ENCODE measurements at places on chromosomes 7 and 10. TPM values are rescaled to one million over a fixed set of nuclear protein-coding genes. Genes with fewer than 3 reads are reported as not detected.
A peak's percentile ranks its signal among the peaks of the same experiment; 100 is the strongest.

OR2A7 gene
- polyA plus RNA-seq, result 16.7 TPM

MICU1 gene
- polyA plus RNA-seq, result 54.6 TPM

ARID5B gene
- 19.9 TPM for polyA plus RNA-seq

GRID2IP gene
- 0.88 TPM for polyA plus RNA-seq

SLC39A12 gene
- 0.03 TPM for polyA plus RNA-seq

GSAP gene
- polyA plus RNA-seq, result 13.6 TPM

BUD23 gene
- 76.7 TPM for polyA plus RNA-seq

DNA sequence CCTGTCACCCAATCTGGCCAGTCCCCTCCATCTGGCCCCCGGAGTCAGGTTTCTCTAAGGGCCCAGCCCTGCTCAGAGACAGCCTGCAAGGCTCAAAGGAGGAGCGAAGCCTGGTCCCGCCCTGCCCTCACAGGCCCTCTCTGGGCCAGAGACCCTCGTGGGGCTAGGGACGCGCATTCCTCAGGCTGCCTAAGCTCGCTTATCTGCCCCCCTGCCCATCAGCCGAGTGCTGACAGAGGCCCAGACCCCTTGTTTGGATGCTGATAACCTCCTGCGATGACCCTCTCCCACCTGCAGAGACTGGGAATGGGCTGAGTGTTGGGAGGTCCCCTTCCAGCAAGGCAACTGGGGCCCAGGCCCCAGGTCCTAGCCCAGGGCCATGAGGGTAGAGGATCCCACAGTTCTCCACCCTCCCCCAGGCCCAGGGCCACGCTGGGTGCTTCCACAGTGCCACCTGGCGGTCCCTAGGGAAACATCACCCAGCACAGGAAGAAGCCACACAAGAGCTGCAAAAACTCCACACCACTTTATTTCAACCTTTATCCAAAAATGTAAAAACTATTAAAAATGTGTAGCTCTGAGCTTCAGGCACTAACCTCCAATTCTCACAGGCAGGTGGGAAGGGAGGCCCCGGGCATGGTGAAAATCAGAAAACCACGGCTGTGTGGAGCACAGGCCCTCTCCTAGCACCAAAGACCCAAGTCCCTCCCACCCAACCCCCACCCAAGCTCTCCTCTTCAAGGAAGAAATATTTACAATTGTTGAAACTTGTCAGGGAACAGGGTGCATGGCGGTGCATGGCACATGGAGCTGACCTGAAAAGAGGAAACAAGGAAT lies 2.2 kb downstream of the NPM3 start:
- DNase-seq, result no peak

GRCh38 chr10:133161486-133162109 lies 1.6 kb downstream of the KNDC1 start:
- peak; percentile 28 for DNase-seq

DNA sequence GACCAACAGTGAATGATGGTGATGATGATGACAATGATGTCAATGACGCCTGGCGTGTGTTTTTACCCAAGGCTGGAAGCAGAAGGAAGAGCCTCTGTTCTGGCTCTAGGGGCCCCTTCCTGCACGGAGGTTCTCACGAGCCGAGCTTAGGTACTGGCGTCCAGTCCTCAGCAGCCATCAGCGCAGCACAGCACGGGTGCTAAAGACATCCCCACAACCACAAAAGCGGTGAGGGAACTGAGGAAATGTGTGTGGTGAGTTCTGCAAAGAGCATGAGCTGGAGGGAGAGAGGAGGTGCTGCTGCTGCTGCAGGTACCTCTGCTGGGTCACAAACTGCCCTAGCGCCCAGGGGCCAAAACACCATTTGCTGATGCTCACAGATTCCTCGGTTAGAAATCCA lies 81.6 kb downstream of the SFMBT2 start:
- DNase-seq, result no peak

DNA sequence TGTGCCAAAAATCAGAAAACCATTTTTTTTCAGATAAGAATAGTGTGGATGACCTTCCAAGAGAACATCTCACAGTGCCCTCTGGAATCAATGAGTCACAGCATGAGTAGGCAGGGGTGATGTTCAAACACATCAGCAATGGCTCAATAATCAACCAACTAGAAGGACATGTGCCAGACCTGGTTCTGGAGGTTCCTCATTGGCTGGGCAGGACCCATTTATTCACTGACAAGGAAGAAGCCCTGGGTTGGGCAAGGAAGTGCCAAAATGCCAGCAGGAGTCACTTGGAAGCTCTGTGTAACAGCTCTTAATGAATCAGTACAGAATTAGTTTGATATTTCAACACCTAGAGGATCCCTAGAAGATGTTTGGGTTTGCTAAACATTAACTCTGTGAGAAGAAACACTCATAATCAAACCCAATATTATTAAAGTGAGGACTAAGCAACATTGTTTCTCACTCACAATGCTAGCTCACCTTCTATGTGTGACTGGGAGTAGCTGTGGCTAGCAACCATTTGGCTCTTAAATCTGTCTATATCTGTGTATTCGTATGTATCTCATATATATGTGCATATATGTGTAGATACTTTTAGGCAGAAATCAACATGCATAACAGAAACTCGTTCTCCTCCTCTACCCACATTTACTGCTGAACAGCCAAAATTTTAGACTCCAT lies 72.3 kb upstream of the APBB1IP start:
- no peak for DNase-seq

- no peak for DNase-seq
Observed at GRCh38 chr7:121774563-121774962, 98.4 kb upstream of the PTPRZ1 start.

GRCh38 chr7:158428131-158428836 lies 159.3 kb downstream of the PTPRN2 start:
- DNase-seq, result no peak

GRCh38 chr10:32577448-32577847 lies 131.5 kb downstream of the CCDC7 start:
- no peak for DNase-seq

DNA sequence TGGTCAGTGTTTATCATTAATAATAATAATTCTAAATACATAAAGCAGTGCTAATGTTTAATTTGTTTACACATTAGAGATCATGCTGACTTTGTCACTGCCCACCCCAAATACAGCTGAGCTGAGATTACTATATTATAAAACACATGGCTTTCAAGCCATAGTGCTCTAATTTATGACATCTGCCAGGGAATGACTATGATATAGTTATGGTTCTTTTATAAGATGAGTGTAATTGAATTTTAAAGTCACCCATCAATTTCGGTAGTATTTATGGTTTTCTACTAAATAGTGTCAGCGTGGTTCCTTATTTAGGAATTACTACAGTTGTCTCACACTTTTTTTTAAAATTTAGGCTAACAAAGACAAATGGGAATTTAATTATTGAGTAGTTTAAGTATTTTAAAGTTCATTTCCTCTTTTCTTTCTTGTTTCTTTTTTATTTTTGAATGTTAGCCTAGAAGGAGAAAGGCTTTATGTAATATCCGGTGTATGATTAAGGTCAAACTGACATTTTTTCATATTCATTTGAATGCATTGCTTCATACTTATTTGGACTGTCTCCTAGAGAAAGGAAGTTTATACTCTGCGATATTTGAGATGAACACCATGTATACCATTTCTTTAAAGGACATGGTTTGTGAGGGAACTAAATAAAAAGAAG lies 3.9 kb downstream of the CDK14 start:
- no peak for DNase-seq

GRCh38 chr7:42161719-42162118 lies 75.3 kb downstream of the GLI3 start:
- DNase-seq, result no peak

DNA sequence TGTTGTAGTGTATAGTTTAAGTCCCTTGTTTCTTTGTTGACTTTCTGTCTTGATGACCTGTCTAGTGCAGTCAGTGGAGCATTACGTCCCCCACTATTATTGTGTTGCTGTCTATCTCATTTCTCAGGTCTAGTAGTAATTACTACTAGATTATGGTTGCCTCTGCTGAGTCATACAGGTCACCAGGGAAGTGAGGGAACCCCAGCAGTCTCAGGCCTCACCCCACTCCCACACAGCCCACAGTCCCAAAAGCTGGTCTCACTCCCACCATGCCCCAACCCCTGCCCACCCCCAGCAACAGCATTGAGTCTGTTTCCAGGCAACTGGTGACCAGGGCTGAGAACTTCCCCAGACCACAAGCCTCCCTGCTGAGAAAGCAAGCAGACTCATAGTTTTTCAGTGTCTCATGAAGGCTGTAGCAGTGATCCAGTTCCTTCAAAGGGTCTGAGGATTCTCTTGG lies 88.0 kb downstream of the PLXDC2 start:
- no peak for DNase-seq

DNA sequence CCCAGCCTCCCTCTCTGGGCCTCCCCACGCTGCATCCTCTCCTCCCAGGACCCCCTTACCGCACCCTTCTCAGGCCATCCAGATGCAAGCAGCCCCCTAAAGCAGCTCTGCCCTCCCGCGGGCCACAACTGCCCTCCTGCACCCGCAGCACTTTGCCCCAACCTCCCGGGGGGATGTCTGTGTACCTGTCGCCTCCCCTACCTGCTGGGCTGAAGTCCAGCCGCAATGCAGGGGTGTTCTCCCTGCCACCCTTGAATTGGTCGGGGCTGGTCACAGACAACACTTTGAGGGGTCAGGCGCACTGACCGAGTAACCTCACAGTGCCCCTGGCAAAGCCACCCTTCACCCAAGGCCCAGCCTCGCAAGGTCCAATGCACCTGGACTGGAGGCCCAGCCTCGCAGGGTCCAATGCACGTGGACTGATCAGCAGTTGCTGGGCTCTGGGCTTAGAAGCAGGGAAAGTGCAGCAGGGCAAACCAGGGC lies 8.3 kb upstream of the CALML5 start:
- no peak for DNase-seq

GRCh38 chr10:121935702-121936101 lies 7.9 kb upstream of the ATE1 start:
- peak; percentile 93 for DNase-seq
